ENCODE measurements at places on chromosomes 13 and 19.

DNA sequence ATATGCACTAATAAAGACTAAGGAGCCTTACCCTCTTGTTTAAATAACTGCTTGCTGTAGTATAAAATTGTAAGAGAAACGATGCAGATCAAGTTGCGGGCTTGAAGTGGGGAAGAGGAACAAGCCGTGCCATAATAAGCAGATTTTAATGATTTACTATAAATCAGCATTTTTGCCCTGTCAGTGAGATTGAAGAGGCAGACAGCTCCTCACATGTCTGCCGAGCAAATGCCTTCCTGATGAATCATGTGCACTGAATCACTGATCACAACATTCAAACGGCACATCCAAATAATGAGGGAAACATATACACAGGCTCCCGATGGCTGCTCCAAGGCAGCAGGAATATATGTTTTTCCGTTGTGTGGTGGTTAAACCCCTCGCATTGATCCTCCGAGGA is 282.9 kb downstream of the TSHZ3 start:
- DNase-seq, result no peak

- no peak for DNase-seq
Measured at GRCh38 chr13:91153372-91153771, 194.1 kb upstream of the MIR17HG start.

- DNase-seq, result peak; percentile 34
Measured at GRCh38 chr19:55418185-55418584, 10.6 kb upstream of the UBE2S start.

GRCh38 chr13:35923347-35923746 is 207.8 kb downstream of the DCLK1 start:
- DNase-seq, result no peak

DNA sequence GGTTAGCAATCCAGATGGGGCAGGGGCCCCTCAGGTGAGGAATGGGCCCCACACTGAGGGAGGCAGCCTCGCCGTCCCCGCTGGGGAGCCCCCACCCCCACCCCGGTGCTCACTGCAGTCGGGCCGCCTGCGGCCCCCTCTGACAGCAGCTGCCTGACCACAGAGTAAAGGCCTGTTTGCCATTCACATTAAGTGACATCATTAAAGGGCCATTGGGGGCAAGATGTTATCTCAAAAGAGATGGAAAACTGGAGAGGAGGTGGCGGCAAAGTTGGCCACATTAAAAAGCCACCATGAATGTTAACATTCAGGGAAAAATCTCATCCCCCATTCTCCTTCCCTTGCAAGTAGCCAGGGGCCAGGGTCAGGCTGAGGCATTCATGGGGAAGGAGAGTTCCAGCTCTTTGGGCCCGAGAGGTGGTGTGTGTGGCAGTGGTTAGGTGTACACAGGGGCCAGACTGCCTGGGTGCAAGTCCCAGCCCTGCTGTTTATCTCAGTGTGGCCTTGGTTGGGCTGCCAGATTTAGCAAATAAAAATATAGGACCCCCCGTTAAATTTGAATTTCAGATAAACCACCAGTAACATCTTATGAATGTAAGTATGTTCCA is 20.9 kb downstream of the VSTM2B start:
- DNase-seq, result no peak

DNA sequence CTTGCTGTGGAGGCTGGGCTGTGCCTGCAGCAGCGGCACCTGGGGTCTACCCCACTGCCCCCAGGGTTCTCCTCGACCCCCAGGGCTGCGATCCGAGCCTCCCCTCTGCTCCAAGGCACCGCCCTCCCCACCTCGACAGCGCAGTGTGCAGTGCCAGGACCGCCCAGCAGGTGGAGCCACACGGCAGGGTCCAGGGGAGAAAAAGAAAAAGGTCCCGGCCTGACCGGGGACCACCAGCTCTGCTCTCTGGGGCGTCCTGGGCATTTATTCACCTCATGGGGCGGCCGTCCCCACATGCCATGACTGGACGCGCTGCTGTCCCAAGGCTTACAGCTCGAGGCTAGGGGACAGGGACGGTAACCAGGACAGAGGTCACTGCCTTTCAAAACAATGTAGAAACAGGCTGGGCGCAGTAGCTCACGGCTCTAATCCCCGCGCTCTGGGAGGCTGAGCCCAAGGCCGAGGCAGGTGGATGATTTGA is 10.6 kb downstream of the REXO1 start:
- no peak for DNase-seq

DNA sequence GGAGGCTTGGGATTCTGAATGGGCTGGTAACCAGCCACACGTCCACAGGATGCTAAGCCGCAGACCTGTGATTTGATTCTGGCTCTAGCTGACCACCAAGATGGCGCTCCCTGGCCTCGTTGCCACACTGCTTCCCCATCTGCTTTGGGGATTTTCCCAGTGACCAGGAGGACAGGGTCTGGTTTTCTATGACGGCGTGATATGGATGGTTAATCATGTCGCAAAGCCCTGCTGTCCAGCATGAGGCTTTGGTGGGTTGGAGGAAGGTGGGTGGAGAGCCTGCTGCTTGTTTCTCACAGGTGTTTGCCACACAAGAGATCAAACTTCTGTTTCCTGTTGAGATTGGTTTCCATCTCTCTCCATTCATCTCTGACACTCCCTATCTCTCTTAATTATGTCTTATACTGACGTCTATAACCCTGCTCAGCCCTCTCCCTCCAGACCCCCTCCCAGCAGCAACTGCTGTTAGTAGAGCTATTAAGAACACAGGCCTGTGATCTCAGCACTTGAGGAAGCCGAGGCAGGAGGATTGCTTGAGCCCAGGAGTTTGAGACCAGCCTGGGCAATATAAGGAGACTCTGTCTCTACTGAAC is 102.7 kb downstream of the SIPA1L3 start:
- DNase-seq, result no peak

DNA sequence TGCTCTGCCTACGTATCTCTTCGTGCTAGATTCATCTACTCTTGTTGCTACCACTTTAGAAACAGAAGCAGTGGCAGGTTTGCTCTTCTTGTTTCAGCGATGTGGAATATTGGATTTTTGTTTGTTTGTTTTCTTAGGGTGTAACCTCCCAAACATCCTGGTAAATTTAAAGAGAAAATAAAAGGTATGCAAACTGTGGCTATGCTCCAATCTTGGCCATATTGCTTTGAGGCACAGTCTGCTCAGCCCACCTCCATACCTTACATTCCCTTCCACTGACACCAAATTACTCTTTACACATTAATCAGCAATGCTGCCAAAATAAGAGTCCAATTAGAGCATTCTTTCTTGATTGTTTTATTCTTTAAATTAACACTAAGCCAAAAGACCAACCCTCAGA is 25.2 kb upstream of the UBL3 start:
- no peak for DNase-seq
